ENCODE measurements at places on chromosomes 12 and 14. TPM values are rescaled to one million over a fixed set of nuclear protein-coding genes. Genes with fewer than 3 reads are reported as not detected.

The G2E3 gene
- 22.9 TPM for total RNA-seq

The CPSF6 gene
- total RNA-seq, result 64.2 TPM

The CLEC9A gene
- total RNA-seq, result not detected

The ASCL4 gene
- total RNA-seq, result not detected

The KLHL33 gene
- total RNA-seq, result not detected

Measured in A549 treated with DMSO at 1 μM for 4 hours (cell line).